NCI-H1436 (cell line): ENCODE measurements at places on chromosomes 5 and 9.

GRCh38 chr5:115524199-115524847, 20.3 kb downstream of the FEM1C start:
- no peak for DNase-seq

GRCh38 chr5:157976429-157976828, 117.5 kb upstream of the CLINT1 start:
- no peak for DNase-seq

DNA sequence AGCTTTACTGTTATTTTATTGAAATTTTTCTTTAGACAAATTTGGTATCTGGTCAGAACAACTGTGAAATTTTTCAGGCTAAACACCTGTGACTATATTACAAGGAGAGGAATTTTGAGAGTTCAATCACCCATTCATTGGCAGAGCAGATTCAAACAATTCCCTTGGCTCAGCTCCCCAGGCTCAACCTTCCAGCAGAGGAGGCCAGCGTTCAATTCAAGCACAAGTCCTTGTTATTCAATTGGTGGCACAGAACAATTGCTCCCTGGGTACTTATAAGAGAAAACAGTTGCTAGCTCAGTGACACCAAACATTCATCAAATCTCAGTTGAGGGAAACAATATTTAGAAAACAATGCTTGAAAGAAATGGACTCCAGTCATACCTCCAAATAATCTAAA, 83.3 kb downstream of the SUSD1 start:
- peak; percentile 37 for DNase-seq

DNA sequence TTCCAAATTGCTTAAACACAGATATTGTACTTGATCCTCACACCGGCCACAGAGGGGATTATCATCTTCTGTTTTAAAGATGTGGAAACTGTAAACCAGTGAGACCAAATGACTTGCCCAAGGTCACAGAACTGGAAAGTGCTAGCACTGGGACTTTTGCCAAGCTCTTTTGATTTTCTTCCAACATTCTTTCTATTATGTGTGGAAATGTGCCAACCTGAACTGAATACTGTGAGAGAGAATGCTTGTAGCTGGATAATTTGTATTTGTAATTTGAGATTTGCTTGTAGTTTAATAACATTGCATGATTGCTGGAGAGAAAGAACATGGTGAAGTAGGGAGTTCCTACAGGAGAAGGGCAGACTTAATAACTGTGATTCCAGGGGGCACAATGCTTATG, 977.9 kb upstream of the NUDT12 start:
- DNase-seq: peak; percentile 2

- DNase-seq: no peak
Measured at GRCh38 chr9:5375091-5375490, 35.4 kb upstream of the RLN1 start.

GRCh38 chr5:102762095-102762534, 7.0 kb downstream of the PAM start:
- DNase-seq: no peak

- DNase-seq: no peak
Measured at GRCh38 chr9:92661743-92662142, 8.2 kb downstream of the IPPK start.

GRCh38 chr9:99605016-99605743, 216.5 kb upstream of the NR4A3 start:
- DNase-seq: no peak

DNA sequence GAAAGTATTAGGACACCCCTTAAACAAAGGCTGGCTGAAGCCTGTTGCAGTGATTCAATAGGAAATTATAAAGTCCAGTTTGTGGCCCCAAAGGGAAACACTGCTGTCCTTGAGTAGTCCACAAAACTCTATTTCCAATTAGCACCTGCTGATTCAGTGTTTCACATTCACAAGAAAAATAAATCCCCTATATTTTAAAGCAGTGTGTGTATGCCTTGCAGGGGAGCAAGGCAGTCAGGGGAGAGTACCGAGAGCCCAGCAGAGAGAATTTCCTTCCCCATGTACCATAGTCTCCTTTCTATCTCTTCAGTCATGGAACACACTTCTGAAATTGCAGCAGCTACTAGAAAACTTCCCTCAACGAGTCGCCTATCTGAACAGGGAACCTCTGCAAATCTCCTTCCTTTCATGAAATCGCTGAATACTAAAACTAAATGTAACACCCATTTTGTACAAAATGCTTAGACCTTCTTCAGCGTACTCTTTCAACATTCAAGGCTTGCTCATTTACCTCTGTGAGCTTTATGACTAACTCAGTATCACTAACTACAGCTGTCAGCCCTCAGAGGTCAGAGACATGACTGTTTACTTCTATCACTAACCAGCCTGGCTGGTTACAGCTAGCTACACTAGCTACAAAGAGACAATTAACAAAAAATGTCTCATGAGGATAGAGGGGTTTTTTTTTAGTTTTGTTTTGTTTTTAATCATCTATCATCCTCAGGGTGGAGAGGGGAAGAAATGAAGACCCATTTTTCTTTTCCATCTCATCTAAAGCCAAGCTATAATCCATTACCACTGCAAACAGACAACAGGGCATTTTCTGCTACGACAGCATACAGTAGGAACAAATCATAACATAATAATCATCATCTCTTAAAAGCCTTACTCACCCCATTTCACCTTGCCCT, 188.7 kb downstream of the EBF1 start:
- no peak for DNase-seq

DNA sequence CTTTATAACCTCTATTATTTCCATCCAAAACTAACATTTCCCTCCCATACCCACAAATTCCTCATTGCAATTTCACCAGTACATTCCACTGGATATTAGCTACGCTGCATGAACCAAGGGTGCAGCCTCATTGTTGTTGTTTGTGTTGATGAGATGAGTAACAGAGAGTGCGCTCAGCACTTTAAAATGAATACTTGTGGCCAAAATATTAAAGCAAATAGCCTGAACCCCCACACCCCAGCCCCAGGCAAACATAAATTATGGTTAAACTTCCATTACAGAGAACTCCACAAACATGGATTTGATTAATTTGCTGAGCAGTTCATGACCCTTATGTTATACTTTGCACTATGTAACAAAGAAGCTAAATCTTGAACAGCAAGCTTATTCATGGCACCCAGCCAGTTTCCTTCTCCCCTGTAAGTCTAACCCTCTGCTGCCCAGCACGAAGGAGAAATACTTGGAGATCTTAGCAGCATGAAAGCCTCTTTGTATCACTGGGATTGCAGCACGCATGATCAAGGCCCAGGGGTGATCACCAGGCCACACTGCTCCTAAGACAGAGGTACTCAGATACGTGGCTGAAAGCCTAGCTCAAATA, 205.0 kb downstream of the DOCK8 start:
- DNase-seq: no peak

- peak; percentile 13 for DNase-seq
Measured at GRCh38 chr9:5425006-5425628, 12.6 kb downstream of the PLGRKT start.

- no peak for DNase-seq
Measured at GRCh38 chr5:31334061-31334860, 140.8 kb downstream of the CDH6 start.

DNA sequence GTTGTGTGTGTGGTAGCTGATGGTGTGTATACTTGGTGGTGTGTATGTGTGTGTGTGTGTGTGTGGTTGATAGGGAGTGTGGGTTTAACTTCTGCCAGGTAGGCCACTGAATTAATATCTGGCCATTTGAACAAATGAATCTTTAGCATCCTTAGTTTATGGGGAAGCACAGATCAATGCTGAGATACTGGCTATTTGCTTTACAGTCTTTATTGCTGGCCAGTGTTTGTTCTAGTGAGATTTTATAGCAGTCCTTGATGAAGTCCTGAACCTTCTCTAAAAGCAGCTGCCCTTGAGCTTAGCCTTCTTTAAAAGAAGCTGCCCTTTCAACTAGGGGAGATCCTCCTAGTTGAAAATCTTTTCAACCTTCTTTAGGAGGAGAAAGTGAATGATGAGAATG, 69.3 kb downstream of the MACIR start:
- DNase-seq: no peak

GRCh38 chr9:124321416-124321815, 63.7 kb downstream of the NEK6 start:
- DNase-seq: no peak

GRCh38 chr5:44046619-44047364, 342.4 kb downstream of the FGF10 start:
- DNase-seq: no peak

- no peak for DNase-seq
Measured at GRCh38 chr5:82679660-82680059, 397.5 kb downstream of the TMEM167A start.

- no peak for DNase-seq
Measured at GRCh38 chr5:176133289-176133870, 104.8 kb upstream of the SIMC1 start.

DNA sequence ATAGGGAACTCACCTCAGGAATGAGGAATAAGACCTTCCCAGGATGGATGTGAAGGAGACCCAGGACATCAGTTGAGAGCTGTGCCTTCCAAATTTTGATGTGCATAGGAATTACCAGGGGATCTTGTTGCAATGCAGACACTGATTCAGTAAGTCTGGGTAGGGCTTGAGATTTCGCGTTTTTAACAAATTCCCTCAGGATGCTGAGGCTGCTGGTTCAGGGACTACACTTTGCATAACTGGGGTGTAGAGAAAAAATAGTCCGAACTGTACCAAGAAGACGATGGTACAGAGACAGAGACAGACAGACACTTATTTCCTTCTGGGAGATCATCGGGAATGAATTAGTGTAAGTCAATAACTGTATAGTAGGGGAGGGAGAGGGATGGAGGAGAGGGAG, 82.3 kb upstream of the FREM1 start:
- DNase-seq: no peak

- peak; percentile 75 for DNase-seq
Measured at GRCh38 chr5:157761690-157762621, 18.4 kb downstream of the LSM11 start.

GRCh38 chr5:160835376-160835775, 16.6 kb downstream of the ATP10B start:
- DNase-seq: no peak

DNA sequence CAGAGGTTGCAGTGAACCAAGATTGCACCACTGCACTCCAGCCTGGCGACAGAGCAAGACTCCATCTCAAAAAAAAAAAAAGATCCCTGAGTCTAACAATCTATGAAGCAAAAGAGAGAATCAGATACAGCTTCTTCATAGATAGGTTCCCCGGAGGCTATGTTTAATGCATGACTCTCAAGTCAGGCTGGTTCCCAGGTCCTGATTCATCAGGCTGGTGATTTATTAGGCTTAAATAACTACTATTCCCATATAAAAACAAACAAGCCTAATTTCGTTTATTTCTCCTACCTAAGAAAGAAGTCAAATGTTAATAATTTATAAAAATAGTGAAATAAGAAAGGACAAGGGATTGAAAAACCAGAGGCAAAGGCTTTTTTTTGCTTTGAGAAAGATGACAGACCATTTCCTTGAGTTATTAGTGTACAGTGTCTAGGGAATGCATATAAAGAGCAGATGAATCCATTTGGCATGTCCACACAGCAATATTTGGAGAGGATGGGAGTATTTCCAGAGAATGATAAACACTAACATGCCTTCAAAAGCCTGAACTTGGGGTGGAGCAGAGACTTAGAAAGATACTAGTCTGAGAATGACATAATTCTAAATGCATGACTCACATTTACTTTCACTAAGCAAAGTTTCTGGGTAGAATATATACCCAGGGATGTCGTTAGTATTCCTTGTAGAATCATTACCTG, 115.3 kb downstream of the NREP start:
- DNase-seq: no peak

DNA sequence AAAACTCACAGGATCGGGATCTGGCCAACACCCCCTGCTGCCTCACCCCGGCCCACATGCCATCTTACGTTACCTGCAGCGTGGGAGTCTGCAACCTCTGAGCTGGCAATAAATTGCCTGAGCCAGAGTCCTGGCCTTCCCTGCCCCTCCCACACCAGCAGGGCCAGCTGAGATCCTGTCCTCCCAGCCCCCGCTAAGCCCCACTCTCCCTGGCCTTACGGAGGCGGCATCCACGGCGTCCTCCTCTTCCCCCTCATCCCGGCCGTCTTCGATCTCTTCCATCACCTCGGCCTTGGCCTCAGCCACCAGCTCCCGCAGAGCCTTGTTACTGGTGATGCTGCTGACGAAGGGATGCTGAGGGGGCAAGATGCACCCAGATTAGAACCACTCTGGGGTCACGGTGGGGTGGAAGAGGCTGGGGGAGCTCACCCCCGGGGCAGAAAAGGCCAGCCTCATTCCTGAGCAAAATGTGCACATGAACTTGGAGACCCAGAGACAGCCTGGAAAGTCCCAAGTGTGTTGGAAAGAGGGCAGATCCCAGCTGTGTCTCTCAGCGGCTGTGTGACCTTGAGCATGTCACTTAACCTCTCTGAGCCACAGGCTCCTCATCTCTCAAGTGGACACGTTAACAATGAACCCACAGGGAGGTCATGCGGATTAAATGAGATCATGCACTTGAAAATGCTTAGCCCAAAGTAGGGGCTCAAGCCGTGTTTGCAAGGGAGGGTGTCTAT, 89.9 kb upstream of the FBXW11 start:
- DNase-seq: no peak

DNA sequence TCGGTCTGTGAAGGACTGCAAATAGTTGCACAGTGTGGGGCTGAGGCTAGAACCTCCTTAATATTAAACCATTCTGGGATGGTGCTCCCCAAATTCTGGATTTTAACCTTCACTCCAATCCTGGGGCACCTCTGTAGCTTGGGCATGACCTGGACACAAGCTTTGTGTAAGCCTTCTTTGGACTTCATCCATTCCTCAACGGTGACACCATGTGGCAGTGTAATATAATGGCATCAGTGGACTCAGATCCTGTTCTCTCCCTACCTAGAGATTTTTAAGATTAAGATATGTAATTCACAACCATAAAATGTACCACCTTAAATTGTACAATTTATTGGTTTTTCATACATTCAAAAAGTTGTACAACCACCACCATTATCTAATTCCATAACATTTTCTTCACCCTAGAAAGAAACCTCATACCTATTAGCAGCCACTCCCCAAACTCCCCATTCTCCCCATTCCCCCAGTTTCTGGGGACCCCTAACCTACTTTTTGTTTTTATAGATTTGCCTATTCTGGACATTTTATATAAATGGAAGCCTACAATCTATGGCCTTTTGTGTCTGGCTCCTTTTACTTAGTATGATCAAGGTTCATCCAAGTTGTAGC, 4.8 kb upstream of the PLGRKT start:
- DNase-seq: peak; percentile 4

GRCh38 chr5:170266570-170267381, 30.8 kb downstream of the LCP2 start:
- DNase-seq: no peak

DNA sequence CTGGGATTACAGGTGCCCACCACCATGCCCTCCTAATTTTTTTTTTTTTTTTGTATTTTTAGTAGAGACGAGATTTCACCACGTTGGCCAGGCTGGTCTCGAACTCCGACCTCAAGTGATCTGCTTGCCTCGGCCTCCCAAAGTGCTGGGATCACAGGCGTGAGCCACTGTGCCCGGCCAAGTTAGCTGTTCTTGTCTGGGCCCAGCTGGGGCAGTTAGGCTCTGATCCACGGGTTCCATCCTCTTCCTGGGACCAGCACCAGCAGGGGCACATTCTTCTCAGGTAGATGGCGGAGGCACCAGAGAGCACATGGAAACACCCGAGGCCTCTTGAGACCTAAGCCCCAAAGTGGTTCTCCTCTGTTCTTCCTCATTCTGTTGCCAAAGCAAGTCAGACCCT, 281.6 kb downstream of the PBX3 start:
- no peak for DNase-seq
